Colonic mucosa (tissue), 4 donors: ENCODE measurements at places on chromosomes 2 and 18. TPM values are rescaled to one million over a fixed set of nuclear protein-coding genes. Genes with fewer than 3 reads are reported as not detected.

The CENPA gene
- total RNA-seq: 6.5 TPM

The CXCR2 gene
- total RNA-seq: 0.07 TPM

The ABCB11 gene
- total RNA-seq: 0.74 TPM

The MATN3 gene
- 0.12 TPM for total RNA-seq

The C2orf49 gene
- 11.9 TPM for total RNA-seq

The FOXI3 gene
- not detected for total RNA-seq

The TCF7L1 gene
- 0.99 TPM for total RNA-seq

The NAPG gene
- total RNA-seq: 29.0 TPM

The ANKRD36B gene
- 13.6 TPM for total RNA-seq

The NGEF gene
- total RNA-seq: 25.6 TPM

The SPDYA gene
- 1.1 TPM for total RNA-seq

The CHCHD5 gene
- 27.0 TPM for total RNA-seq

The HMSD gene
- 2.3 TPM for total RNA-seq

The KCNE4 gene
- 2.1 TPM for total RNA-seq

GRCh38 chr2:8141079-8141707, 540.7 kb upstream of the ID2 start:
- peak; percentile 40 for DNase-seq
- H3K4me3 ChIP-seq: no peak overlapping the region
- no peaks in the 10 kb centered on the region for H3K4me1 ChIP-seq
- H3K27me3 ChIP-seq: no peaks in the 10 kb centered on the region
- H3K36me3 ChIP-seq: no peaks in the 10 kb centered on the region

GRCh38 chr2:201661366-201661765, 18.1 kb upstream of the TMEM237 start:
- H3K27ac ChIP-seq: no peak overlapping the region
- H3K4me1 ChIP-seq: no peaks in the 10 kb centered on the region
- no peak for DNase-seq
- no peak overlapping the region for H3K4me3 ChIP-seq
- no peaks in the 10 kb centered on the region for H3K36me3 ChIP-seq

- no peak overlapping the region for H3K27ac ChIP-seq
- no peak for DNase-seq
- H3K27me3 ChIP-seq: no peaks in the 10 kb centered on the region
- no peaks in the 10 kb centered on the region for H3K4me1 ChIP-seq
Measured at GRCh38 chr2:2577407-2577831, 246.3 kb upstream of the MYT1L start.

- H3K27me3 ChIP-seq: no peaks in the 10 kb centered on the region
- H3K4me1 ChIP-seq: no peaks in the 10 kb centered on the region
- no peak for DNase-seq
- no peak overlapping the region for H3K27ac ChIP-seq
- no peaks in the 10 kb centered on the region for H3K36me3 ChIP-seq
- no peak overlapping the region for H3K4me3 ChIP-seq
Measured at GRCh38 chr18:56390626-56391025, 247.8 kb downstream of the TXNL1 start.

DNA sequence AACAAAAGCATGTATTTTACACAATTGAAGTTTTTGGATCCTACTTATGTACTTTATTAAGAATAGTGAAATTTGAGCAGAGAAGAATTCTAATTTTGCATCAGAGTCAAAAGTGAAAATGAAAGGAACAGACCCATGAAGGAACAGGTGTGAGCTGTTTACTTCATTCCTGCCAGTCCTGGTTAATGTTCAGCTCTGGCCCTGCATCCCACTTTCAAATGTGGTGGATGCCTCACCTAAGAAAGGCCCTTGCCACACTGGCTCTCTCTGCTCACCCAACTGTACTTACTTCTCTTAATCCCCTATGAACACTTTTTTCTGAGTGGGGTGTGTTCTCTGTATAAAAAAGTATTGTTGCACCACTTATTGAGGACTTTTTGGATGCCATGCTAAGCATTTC, 22.2 kb downstream of the FAM110C start:
- peaks cover 10% of the 10 kb centered on the region for H3K4me1 ChIP-seq
- H3K27me3 ChIP-seq: no peaks in the 10 kb centered on the region
- peak overlapping the region; percentile 53 for H3K27ac ChIP-seq
- H3K36me3 ChIP-seq: no peaks in the 10 kb centered on the region
- peak; percentile 69 for DNase-seq
- no peak overlapping the region for H3K4me3 ChIP-seq

- no peak for DNase-seq
- peaks cover 54% of the 10 kb centered on the region for H3K4me1 ChIP-seq
- H3K27me3 ChIP-seq: no peaks in the 10 kb centered on the region
- no peak overlapping the region for H3K4me3 ChIP-seq
Measured at GRCh38 chr2:230868947-230869913, 4.5 kb downstream of the ITM2C start.

- no peaks in the 10 kb centered on the region for H3K27me3 ChIP-seq
- H3K4me1 ChIP-seq: no peaks in the 10 kb centered on the region
- H3K27ac ChIP-seq: no peak overlapping the region
- no peaks in the 10 kb centered on the region for H3K36me3 ChIP-seq
- no peak for DNase-seq
- no peak overlapping the region for H3K4me3 ChIP-seq
Measured at GRCh38 chr2:53744395-53745065, 23.1 kb upstream of the CHAC2 start.

DNA sequence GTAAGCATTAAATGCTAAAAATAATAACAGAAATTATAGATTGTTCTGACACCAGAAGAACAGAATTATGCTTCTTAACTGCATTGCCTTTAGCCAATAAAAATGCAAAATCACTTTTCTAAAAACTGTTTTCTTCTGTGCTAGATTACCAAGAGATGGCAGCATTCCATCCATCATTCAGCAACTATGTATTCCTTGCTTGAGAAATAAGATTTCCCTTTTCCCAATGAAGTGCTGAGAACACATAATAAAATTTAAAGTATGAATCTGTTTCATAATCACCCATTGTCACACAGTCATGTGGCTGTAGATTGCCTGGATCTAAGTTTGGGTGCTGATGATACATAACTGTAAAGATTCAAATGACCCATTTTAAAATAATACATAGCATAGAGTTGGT, 504.2 kb downstream of the TDRD15 start:
- no peak overlapping the region for H3K27ac ChIP-seq
- H3K27me3 ChIP-seq: no peaks in the 10 kb centered on the region
- no peaks in the 10 kb centered on the region for H3K4me1 ChIP-seq

- H3K4me1 ChIP-seq: no peaks in the 10 kb centered on the region
- H3K36me3 ChIP-seq: no peaks in the 10 kb centered on the region
- no peaks in the 10 kb centered on the region for H3K27me3 ChIP-seq
- no peak overlapping the region for H3K27ac ChIP-seq
Measured at GRCh38 chr2:2636813-2637212, 305.7 kb upstream of the MYT1L start.

DNA sequence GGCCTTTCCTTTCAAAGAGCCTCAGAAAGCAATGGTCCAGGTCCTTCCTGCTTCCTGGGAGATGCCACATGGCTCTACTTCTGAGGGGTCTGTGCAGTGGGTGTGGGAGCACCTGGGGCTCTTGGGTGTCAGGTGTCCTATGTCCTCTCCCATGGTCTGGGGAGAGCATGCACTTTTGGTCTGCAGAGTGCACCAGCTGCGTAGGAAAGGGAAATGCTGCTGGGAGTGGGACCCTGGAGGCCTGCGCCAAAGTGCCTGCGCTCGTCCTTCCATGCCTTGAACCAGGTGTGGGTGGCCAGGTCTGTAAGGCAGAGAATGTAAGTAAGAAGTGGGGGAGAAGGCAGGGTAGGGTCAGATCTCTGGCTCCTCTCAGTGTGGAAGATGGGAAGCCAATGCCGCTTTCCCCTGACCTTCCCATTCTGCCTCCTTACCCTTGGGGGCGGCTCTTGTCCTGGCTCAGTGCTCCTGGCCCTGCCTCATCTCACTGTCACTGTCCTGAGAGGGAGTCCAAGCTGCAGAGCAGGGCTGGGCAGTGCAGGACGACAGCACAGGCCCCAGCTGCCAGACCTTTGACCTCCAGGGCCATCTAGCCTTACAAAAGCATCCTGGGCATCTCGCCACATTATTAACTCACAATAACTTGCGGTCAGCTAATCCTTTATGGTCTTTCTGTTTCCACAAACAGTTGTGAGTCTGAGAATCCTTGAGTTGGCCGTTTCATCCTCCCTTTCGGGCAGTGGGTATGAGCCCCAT, 6.6 kb upstream of the PROM2 start:
- H3K27me3 ChIP-seq: no peaks in the 10 kb centered on the region
- H3K36me3 ChIP-seq: no peaks in the 10 kb centered on the region
- no peak overlapping the region for H3K27ac ChIP-seq
- H3K4me3 ChIP-seq: no peak overlapping the region

- no peaks in the 10 kb centered on the region for H3K27me3 ChIP-seq
- no peak overlapping the region for H3K4me3 ChIP-seq
- H3K36me3 ChIP-seq: no peaks in the 10 kb centered on the region
- no peak for DNase-seq
- no peaks in the 10 kb centered on the region for H3K4me1 ChIP-seq
- no peak overlapping the region for H3K27ac ChIP-seq
Measured at GRCh38 chr18:68992719-68993482, 195.0 kb downstream of the CCDC102B start.

DNA sequence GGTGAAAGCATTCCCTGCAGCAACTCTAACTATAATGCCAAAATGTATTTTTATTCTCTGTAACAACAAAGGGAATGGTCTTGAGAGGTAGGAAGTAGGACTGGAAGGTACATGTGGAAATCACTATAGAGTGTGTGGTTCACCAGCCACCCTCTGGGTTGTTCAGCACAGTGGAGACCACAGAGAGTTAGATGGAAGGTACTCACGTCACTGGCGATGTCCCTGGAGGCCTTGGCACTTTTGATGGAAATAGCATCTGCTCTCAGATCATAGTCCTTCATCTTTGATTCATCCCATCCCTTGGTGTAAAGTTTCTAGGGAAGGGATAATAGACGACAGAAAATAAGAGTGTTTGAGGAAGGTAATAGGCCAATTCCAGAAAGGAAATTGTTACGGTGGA, 124.0 kb downstream of the NEB start:
- H3K4me3 ChIP-seq: no peak overlapping the region
- no peaks in the 10 kb centered on the region for H3K4me1 ChIP-seq
- no peak for DNase-seq
- no peaks in the 10 kb centered on the region for H3K36me3 ChIP-seq
- no peaks in the 10 kb centered on the region for H3K27me3 ChIP-seq

- no peak overlapping the region for H3K27ac ChIP-seq
- H3K4me3 ChIP-seq: no peak overlapping the region
- H3K4me1 ChIP-seq: no peaks in the 10 kb centered on the region
- no peaks in the 10 kb centered on the region for H3K27me3 ChIP-seq
- DNase-seq: no peak
Measured at GRCh38 chr18:77366067-77366719, 116.5 kb downstream of the GALR1 start.

GRCh38 chr2:200367155-200367554, 60.7 kb downstream of the SPATS2L start:
- H3K4me1 ChIP-seq: no peaks in the 10 kb centered on the region
- no peak overlapping the region for H3K27ac ChIP-seq
- DNase-seq: no peak
- H3K36me3 ChIP-seq: no peaks in the 10 kb centered on the region

- no peak overlapping the region for H3K27ac ChIP-seq
- no peak overlapping the region for H3K4me3 ChIP-seq
- DNase-seq: peak; percentile 22
- H3K27me3 ChIP-seq: no peaks in the 10 kb centered on the region
- H3K36me3 ChIP-seq: no peaks in the 10 kb centered on the region
- no peaks in the 10 kb centered on the region for H3K4me1 ChIP-seq
Measured at GRCh38 chr2:175366815-175367214, 185.3 kb upstream of the ATP5MC3 start.

DNA sequence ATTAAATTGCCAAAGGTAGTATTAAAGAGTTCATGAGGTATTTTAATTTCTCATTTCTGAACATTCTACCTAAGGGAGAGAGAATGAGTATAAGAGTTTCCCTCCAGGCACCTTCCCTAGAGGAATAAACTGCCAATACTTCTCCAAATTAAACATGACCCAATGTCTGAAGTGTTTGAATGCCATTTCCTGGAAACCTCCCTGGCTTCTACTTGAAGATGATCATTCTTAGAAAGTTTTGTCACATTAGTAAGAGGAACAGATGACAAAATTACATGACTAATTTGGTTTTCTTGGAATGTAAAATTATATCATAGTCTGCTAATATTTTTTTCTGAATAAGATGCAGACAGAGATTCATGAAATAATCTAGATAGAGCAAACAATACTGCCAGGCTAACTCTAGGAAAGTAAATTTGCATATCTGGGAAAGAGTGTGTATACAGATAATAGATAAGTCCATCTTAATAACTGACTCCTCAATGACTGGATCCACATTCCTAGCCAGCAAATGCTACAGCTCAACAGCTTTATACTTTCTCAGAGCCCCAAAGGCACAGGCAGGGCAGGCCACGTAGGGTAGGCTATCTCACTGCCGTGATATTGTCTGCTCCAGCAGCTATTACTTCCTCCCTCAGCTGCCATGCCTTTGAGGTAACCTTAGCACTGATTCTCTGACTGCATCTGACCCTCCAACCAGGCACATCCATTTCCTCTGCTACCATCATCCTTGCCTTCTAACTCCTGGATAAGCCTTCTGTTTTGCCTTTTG, 630.8 kb upstream of the PIK3C3 start:
- no peaks in the 10 kb centered on the region for H3K27me3 ChIP-seq
- H3K4me3 ChIP-seq: no peak overlapping the region
- no peak overlapping the region for H3K27ac ChIP-seq
- H3K36me3 ChIP-seq: no peaks in the 10 kb centered on the region

- no peaks in the 10 kb centered on the region for H3K4me1 ChIP-seq
- no peaks in the 10 kb centered on the region for H3K27me3 ChIP-seq
- no peak overlapping the region for H3K27ac ChIP-seq
- no peaks in the 10 kb centered on the region for H3K36me3 ChIP-seq
Measured at GRCh38 chr18:48192542-48192941, 216.6 kb downstream of the ZBTB7C start.

- no peaks in the 10 kb centered on the region for H3K27me3 ChIP-seq
- no peaks in the 10 kb centered on the region for H3K36me3 ChIP-seq
- no peak for DNase-seq
- H3K27ac ChIP-seq: no peak overlapping the region
- no peak overlapping the region for H3K4me3 ChIP-seq
Measured at GRCh38 chr18:61870151-61870550, 22.7 kb downstream of the RNF152 start.

- no peak overlapping the region for H3K4me3 ChIP-seq
- no peaks in the 10 kb centered on the region for H3K27me3 ChIP-seq
- no peaks in the 10 kb centered on the region for H3K4me1 ChIP-seq
- no peaks in the 10 kb centered on the region for H3K36me3 ChIP-seq
Measured at GRCh38 chr2:236545248-236545658, 24.4 kb upstream of the ACKR3 start.

GRCh38 chr2:27446057-27446456, 3.9 kb downstream of the KRTCAP3 start:
- peak overlapping the region; percentile 91 for H3K27ac ChIP-seq
- no peaks in the 10 kb centered on the region for H3K4me1 ChIP-seq
- no peaks in the 10 kb centered on the region for H3K36me3 ChIP-seq
- peak overlapping the region; percentile 6 for H3K4me3 ChIP-seq

DNA sequence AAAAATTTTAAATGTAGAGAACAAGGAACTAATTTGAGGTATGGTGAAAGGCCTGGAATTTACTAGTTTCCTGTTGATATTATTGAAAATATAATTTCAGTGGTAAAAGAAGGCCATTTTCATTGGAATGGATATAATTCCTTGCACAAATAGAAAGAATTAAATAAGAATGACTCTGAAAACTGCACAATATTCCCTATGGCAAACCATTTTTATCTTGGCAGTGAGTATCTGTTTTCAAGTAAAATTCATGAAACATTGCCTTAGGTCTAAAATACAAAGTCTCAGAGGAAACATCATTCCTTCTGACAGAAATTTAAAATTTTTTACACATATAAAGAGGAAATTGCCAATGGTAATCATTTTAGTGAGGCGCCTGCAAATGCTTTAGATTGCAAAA, 1468.3 kb downstream of the LRP1B start:
- no peak for DNase-seq
- no peak overlapping the region for H3K27ac ChIP-seq
- H3K36me3 ChIP-seq: no peaks in the 10 kb centered on the region
- no peaks in the 10 kb centered on the region for H3K4me1 ChIP-seq
- H3K27me3 ChIP-seq: no peaks in the 10 kb centered on the region
- no peak overlapping the region for H3K4me3 ChIP-seq
